ENCODE measurements at places on chromosomes 4 and X.
A peak's percentile ranks its signal among the peaks of the same experiment; 100 is the strongest.

DNA sequence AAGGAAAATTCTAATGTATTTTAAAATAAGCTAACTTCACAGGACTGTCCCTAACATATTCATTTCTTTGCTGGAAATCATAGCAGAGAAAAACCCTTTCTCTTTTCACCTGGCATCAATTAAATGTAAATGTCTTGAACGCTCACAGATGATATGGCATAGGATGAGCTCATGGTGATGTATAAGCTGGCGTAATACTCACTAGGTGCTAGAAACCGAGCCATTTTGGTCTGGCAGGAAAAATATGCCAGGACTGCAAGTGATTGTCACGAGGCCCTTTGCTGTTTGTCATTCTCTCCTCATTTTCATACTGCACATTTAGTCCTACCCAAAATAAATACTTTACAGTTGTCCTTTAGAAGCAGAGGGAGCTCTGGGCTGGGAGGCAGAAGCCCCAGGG, 222.7 kb upstream of the LNX1 start:
- no peak for DNase-seq

DNA sequence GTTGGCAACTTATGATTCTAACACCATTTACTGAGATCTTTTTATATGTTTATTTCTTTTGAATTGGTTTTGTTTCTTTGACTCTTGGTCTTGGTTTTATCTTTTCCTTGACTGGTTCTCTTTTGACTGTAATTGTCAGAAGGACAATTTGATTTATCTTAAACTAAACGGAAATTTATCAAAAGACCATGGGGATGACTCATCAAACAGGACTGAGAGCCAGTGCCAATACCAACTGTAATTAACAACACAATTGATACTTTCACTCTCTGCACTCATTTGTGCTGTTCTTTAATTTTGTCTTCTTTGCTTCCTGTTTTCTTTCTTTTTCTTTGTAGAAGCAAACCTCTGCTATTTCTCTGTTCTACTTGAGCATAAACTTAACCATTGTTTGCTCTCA, 776.8 kb downstream of the CCSER1 start:
- DNase-seq, result no peak

DNA sequence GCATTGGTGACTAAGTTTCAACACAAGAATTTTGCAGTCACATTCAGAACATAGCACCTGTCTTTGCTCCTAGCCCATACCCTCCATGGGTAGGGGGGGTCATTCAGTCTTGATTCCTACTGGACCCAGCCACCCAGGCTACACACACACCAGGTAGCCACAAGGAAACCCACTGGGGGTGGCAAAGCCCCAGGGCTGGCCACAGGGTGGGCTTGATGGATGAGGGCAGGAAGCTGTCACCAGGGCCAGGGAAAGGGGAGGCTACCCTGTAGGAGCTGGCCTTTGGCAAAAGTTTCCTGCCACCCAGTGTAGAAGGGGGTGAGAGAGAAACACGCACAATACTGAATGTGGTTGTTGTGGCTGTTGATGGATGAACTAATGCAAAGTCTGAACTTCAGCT, 74.5 kb upstream of the NKX1-1 start:
- DNase-seq, result no peak

- DNase-seq, result no peak
Observed at GRCh38 chrX:13357925-13358324, 38.1 kb upstream of the ATXN3L start.

- no peak for DNase-seq
Observed at GRCh38 chrX:19875050-19875431, 12.4 kb downstream of the SH3KBP1 start.

- no peak for DNase-seq
Observed at GRCh38 chrX:107629540-107629909, 1.2 kb downstream of the PRPS1 start.

DNA sequence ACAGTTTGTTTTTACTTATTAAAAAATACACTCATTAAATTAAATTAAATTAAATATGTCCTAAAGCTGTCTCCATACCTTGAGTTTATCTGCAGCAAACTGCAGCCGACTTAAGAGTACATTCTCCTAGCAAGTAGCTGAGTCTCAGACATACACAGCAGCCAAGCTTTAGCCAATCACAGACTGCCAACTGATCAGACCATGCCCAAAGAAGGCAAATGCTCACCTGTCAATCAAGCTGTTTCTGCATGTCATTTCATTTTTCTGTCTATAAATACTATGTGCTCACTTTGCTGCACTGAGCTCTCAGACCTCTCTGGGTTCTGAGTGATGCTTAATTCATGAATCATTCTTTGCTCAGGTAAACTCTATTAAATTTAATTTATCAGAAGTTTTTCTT, 280.9 kb upstream of the EPHA5 start:
- no peak for DNase-seq

DNA sequence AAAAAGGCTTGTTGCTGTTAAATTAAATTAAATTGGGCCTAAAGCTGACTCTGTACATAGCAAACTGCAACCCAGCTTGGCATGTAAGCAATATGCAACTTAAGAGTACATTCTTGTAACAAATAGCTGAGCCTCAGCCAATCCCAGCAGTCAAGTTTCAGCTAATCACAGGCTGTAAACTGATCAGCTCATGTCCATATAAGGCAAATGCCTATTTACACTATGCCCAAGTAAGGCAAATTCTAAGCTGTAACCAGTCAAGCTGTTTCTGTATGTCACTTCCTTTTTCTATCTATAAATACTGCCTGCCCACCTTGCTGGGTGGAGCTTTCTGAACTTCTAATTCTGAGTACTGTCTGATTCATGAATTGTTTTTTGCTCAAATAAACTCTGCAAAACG, 429.1 kb upstream of the FTHL17 start:
- DNase-seq, result no peak

DNA sequence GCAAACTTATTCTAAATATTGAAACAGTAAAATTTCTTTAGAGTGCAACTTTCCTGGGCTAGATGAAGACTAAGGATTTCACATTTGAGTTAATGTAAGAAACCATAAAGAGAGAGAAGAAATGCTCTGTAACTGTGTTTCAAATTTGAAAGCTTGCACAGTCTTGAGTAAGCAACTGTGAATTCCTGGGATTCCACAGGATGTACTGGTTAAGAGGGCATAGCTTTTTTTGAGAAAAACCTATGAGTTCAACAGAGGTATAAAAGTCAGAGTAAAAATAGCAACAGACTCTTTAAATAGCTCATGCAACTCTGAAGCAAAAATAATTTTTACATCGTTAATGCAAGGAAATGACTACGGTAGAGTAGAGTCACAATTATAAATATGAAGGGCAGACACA, 25.5 kb downstream of the ZNF330 start:
- DNase-seq, result no peak

- DNase-seq, result no peak
Observed at GRCh38 chr4:154329268-154329868, 162.2 kb downstream of the DCHS2 start.

GRCh38 chr4:73447671-73448070, 11.7 kb downstream of the AFP start:
- no peak for DNase-seq

DNA sequence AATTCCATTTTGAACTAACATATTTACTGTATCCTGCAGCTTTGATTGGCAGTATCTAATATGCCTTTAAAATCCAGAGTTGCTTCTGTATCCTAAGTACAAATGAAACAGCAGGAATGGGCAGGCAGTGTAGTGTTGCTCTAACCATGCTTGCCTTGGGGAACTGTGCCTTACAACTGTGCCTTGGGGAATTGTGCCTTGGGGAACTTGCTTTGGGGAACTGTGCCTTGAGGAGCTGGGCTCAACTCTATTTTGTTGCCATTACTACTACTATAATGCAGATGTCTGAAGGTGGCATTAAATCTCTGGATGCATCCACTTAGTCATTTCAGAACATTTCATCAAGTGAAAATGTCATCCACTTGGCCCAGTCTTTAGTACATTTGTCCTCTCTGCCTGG, 6.9 kb downstream of the CXCL3 start:
- DNase-seq, result no peak

DNA sequence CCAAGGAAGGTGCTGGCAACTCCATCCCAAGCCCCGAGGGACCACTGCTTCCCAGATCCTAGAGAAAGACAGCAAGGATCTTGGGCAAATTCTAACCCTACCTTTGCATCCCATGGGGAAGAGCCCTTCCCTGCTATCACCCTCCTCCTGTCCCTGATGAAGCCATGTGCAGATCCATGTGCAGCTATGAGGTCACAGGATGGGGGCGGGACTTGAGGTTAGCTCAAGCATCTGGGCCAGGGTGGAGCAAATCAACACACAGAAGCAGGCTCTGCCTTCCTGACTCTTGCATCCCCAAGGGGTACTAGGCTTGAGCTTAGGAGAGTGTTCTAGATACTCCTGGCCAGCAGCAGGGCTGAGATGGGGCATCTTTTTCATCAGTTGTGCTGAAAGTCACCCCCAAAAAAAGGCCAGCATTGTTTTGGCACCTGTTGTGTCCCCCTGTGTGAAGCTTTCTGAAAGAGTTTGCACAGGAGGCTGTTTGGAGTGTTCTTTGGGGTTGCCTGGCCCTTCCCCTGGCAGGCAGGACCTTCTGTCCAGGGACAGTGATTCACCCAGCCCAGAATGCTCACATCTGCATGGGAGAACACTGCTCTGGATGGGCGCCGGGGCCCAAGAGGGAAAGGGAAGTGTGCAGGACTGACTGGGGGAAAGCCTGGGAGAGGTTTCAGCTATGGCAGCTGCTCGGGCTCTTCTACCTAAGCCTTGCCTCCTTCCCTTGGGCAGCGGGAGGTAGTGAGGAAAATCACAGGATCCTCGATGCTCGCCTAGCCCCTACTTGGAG, 50.8 kb downstream of the PRPS1 start:
- DNase-seq, result peak; percentile 44
